NCI-H1694 treated with DMSO at 0.1 percent for 48 hours (cell line): ENCODE measurements at places on chromosomes 7 and 10.

DNA sequence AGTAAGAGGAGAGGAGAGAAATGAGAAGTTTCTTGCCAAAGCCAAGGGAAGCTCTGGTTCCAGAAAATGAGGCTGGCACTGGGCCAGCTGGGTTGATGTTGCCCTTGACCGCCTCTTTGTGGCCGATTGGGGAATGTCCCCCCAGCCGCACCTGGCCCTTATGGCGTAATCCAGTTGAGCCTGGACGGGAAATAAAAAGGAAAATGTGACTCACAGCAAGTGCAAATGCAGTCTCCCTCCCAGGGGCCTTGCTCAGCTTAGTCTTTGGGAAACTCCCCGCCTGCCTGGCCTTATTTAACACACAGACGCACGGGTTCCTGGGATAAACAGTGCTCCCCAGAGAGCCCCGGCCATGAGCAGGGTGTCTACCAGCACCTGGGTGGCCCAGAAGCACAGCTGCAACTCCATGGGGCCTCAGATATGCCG is 174.8 kb downstream of the KIAA1217 start:
- DNase-seq, result no peak

DNA sequence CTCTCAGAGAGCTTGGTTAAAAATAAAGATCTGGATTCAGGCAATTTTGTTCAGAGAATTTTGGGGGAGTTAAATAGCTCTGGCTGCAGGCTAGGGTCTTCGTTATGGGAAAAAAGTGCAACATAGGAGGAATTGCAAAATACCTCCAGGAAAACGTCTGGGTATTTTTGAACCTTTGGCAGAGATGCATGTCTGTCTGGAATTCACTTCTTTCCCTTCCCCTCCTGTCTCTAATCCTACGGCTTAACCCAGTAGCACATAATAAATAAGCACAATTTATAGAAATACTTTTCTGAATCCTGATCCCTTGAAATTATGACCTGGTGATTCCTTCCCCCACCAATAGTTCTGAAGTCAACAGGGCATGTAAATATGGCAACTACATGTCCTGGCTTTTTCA is 19.3 kb upstream of the NUP205 start:
- no peak for DNase-seq

GRCh38 chr7:93053949-93054943 is 63.5 kb downstream of the SAMD9 start:
- DNase-seq, result no peak

- DNase-seq, result no peak
These were observed 228.9 kb downstream of the SDHAF3 start for GRCh38 chr7:97346349-97346748.

DNA sequence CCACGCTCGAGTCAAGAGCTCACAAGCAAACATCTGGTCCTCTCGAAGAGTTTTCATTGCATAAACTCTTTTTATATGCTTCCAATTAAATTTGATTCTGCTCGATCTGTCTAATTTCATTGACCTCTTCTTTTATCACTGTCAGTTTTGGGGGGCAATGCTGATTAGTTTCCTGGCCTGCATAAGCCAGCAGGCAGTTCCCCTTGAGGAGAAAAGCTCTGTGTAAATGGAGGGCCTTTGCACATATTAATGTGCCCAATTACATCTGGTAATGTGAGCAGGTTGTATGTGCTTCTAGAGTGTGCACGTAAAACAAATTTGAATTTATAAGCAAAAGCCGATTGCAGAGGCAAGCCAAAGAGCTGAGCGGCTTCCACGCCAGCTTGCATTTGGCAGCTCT is 210.3 kb downstream of the ABCA13 start:
- no peak for DNase-seq

DNA sequence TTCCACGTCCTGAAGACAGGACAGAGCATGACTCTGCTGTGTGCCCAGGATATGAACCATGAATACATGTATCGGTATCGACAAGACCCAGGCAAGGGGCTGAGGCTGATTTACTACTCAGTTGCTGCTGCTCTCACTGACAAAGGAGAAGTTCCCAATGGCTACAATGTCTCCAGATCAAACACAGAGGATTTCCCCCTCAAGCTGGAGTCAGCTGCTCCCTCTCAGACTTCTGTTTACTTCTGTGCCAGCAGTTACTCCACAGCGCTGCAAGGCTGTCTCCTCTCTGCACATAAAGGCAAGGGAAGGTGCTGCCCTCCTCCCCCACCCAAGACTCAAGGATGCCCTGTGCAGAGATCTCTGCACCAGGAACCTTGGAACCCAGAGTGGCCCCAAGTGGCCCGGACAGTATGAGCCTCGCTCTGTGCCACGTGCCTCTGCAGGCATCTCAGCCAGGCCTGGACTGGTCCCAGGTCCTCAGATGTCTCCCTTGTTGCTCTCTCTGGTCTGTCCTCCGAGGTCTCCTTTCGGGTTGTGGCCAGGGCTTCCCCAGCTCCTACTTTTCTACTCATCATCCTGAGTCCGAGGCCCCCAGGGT is 230.3 kb upstream of the PRSS58 start:
- DNase-seq, result no peak

GRCh38 chr7:2017914-2018568 is 214.7 kb downstream of the MAD1L1 start:
- no peak for DNase-seq

DNA sequence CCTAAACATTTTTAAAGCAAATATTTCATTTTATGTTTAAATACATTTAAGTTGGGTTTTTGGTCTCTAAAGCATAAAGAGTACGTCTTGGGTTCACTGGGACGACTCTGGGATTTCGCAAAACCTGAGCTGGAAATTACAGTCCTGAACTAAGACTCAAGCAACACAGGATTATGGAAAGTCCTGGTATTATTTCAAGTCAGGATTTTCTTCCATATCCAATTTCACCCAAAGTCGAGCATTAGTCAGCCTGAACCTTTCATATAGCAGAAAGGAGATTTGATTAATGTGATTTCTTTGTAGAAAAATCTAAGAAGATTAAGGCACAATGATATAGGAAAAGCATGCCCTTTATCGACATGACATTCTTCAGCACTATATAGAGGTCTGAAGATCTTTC is 100.0 kb downstream of the MTERF1 start:
- no peak for DNase-seq

DNA sequence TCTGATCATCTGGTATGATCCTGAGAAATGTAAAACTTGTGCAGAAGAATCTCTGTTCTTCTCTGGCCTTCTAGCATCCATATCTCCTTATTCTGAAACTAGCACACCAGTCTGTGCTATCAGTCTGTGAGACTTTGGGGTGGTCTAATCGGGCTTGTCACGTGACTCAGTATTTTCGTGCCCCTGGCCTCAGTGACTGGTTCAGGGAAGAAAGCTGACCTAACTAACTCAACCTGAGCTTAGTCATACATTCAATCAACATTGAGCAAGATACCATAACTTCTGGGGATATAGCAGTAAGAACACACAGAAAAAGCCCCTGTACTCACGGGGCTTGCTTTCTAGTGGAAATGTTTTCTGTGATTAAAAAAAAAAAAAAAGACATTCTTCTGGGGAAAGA is 109.3 kb downstream of the DKK1 start:
- DNase-seq, result no peak

- DNase-seq, result no peak
These were observed 19.2 kb downstream of the HIF1AN start for GRCh38 chr10:100554902-100555301.

GRCh38 chr10:11861341-11861740 is 38.2 kb downstream of the PROSER2 start:
- no peak for DNase-seq

- no peak for DNase-seq
These were observed 58.0 kb downstream of the FAM171A1 start for GRCh38 chr10:15313047-15313446.

DNA sequence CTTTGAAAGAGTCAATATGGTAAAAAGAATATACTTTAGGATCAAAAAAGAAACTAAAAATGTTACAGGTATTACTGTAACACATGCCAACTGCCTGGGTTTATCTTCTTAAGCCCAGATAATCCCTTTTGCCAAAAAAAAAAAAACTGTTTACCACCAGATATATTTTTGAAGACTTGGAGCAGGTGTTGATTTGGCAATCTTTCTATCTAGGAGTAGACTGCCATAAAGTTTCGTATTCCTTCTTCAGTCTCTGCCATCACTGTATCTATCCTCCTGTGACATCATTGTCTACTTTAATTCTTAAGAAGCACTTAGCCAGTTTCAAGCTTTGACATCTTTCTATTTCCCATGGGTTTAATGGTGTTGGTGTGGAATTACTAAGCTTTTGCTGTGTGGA is 161.0 kb downstream of the ST7 start:
- DNase-seq, result no peak

GRCh38 chr7:77702968-77703472 is 6.8 kb downstream of the RSBN1L start:
- no peak for DNase-seq

DNA sequence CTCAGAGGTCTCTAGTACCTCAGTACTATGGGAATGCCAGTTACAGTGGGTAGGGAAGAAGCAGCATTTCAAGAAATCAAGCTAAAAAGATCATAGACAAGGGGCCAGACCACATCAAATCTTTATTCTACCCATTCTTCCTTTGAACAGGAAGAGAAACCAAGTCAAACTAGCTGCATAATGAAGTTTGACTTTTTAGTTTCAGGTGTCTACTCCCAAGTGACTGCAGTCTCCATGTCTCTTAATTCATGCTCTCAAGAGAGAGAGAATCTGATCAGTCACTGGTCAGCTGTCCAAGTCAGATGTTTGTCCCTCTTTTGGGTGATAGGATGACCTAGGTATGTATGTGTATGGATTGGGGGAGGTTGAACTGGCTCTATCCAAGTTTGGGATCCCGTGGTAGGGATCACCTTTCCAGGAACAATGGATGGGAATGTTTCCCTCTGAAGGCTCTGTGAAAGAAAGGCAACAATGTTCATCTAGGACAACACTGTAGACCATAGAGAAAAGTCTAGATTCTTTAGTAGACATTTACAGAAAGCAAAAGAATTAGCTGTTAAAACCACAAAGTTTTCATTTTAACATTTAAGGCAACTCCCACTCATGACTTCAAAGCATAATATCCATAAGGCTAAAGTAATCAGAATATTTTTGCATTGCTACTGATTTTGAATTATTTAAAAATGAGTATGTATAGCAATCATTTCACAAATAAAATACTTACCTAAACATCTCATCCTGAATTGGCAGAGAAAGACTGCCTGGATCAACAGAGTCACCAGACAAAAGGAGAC is 30.1 kb upstream of the PRTFDC1 start:
- DNase-seq, result no peak

GRCh38 chr10:97822261-97822687 is 27.4 kb upstream of the GOLGA7B start:
- no peak for DNase-seq

DNA sequence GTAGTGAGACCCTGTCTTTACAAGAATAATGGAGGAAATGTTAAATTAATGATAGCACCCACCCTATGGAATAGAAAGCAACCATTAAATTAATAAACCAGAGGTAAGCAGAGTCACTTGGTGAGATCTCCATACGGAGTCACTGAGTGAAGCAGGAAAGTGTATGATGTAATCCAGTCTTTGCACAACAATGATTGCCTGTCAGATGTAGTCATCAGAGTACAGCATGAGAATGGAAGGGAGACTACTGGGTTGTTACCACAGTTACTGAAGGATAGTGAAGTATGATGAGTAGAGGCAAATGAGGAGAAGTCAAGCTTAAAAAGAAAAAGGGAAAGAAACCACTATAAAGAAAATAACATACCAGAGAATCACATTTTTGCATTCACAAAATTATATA is 371.9 kb upstream of the SHH start:
- DNase-seq, result no peak

DNA sequence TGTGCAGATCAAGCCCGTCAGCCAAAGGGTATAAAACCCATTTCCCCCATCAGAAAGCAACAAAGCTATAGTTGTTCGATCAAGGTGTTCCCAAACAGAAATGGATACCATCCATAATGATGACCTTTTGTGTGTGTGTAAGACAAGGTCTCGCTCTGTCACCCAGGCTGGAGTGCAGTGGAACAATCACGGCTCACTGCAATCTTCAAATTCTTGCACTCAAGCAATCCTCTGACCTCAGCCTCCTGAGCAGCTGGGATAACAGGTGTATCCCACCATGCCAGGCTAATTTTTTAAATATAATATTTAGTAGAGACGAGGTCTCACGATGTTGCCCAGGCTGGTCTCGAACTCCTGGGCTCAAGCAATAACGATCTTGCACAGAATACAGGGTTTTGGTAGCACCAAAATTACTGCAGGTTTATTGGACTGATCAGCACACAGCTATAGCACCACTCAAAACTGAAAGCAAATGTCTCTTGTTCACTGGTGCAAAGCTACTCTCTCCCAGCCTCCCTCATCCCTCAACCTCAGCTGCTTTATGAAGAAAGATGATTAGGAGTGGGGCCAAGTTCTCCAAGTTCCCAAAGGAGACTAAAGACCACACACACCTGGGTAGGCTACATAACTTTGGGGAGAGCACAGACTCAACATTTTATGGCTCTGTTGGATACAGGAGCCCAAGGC is 80.5 kb downstream of the ABI1 start:
- DNase-seq, result no peak

DNA sequence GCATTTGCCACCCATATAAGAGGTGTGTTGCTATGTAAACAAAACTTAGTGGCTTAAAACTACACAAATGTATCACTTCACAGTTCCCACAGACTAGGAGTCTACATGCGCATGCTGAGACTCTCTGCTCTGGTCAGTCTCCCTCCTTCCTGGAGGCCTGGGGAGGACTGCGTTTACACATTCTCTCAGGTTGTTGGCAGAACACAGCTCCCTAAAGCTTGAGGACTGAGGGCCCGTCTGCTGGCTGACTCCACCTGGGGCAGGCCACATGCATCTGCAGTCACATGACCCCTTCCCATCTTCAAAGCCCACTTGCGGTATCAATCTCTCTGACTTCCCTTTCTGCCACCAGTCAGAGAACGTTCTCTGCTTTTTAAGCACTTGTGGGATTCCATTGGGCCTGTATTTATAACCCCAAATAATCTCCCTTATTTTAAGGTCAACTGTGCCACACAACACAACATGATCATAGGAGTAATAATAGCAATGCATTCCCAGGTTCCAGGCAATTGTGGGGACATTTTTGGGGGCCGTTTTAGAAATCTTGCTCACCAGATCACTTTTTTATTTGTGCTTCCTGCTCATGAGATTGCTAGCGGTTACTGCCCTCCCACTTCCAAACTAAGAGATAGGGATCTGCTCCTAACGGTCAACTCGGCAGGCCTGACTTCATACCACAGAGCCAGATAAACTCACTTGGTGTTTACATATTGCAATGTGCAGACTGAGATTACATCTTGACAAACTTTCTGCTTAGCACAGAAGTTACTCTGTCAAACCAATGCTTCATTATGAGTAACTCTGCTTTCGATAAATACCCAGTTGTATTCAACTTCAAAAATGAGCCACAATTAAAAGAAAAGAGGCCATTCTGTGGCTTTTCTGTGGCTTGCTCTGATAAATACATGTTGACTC is 96.3 kb downstream of the ALOX5 start:
- DNase-seq, result no peak

DNA sequence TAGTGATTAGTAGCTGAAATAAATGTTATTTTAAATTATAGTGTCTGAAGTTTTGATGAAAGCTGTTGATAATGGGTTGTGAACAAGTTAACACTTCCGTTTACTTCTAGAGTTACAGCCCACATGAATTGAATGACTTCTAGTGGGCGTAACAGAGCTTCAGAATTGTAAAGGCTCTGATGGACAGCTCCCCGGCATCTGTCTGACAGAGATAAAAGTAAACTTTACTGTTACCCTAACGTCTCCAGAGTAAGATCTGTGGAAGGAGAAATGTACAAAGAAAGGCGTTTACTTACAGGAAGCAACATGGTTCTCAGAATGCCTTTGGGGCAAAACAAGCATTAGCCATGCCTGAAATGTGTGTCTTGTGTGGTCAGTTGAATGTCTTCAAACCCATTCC is 124.4 kb downstream of the ADARB2 start:
- DNase-seq, result no peak
